Kidney epithelial cell (primary cell): ENCODE measurements at places on chromosomes 1 and 21. TPM values are rescaled to one million over a fixed set of nuclear protein-coding genes. Genes with fewer than 3 reads are reported as not detected.

Gene ARMH1
- total RNA-seq = 4.7 TPM in 1 of 2 replicates, not detected in the other

DNA sequence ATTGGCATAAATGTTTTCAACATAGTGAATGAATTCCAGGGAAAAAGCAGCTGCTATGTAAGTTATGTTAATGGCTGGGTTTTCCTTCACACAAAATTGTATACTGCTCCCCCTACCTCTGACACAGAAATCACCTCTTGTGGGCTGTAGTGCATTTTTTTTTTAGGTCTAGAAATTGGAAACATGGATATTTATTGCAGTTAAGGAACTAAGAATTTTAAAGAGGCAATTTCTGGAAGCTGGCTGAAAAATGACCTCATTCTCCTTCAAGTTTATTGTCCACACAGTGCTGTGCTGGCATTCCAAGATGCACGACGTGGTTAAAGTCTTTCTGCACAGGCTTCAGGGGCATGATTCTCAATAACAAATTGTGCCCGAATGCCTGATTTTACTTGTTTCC is 1424.2 kb downstream of the MRPL39 start:
- DNase-seq = no peak

DNA sequence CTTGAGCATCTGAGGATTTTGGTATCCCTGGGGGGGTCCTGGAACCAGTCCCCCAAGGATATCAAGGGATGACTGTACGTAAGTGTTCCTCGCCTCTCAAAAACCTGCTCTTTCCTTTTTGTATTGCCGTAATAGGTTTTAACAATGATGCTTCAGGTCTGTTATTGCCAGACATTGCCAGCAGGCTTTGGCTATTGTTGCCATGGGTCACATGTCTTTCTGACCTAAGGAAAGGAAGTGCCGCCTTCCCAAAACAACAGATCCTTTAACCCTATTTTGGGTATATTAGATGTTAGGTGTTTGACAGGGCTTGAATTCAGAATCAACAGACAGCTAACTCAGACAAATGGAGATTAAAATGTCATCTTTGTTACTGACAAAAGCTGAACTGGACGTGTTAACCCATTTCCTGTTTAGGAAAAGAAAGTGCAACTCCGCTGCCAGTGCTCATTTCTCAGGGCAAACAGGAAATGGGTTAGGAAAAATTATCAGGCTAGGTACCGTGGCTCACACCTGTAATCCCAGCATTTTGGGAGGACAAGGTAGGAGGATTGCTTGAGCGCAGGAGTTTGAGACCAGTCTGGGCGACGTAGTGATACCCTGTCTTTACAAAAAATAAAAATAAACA is 12.4 kb upstream of the PRPF38B start:
- no peak for DNase-seq

GRCh38 chr1:244876228-244876910 is 12.0 kb upstream of the HNRNPU start:
- DNase-seq = no peak

GRCh38 chr1:13829152-13829769 is 129.3 kb downstream of the PRDM2 start:
- no peak for DNase-seq

DNA sequence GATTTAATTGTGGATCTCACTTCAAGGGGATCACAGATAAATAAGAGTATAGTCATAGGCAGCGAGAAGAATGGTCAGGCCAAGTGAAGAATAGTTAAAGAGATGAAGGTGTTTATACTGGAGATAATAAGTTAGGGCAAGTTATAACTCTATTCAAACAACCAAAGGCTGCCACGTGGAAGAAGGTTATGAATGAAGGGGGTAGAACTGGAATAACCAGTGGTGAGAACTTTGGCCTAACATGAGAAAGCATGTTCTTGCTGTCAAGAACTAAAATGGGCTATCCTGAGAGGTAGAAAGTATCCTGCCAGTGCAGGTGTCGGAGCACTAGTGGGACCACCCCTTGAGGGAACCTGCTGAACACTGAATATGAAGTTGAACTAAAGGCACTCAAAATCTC is 49.6 kb upstream of the EDEM3 start:
- DNase-seq = no peak
